ENCODE measurements at places on chromosomes 11 and 22. TPM values are rescaled to one million over a fixed set of nuclear protein-coding genes. Genes with fewer than 3 reads are reported as not detected.

The KIF18A gene
- total RNA-seq, result 13.1 TPM

The NAALADL1 gene
- 12.7 TPM for total RNA-seq

The MPPED1 gene
- total RNA-seq, result not detected

The CST6 gene
- total RNA-seq, result 2.0 TPM

The MYRF gene
- 0.78 TPM for total RNA-seq

The MN1 gene
- total RNA-seq, result 0.07 TPM

The CDCA5 gene
- total RNA-seq, result 91.8 TPM

The SMIM38 gene
- total RNA-seq, result 0.26 TPM

The KREMEN1 gene
- not detected for total RNA-seq

The DDIAS gene
- total RNA-seq, result 28.7 TPM
